Cardiac fibroblast (primary cell): ENCODE measurements at places on chromosomes 5 and 9.
A peak's percentile ranks its signal among the peaks of the same experiment; 100 is the strongest.

DNA sequence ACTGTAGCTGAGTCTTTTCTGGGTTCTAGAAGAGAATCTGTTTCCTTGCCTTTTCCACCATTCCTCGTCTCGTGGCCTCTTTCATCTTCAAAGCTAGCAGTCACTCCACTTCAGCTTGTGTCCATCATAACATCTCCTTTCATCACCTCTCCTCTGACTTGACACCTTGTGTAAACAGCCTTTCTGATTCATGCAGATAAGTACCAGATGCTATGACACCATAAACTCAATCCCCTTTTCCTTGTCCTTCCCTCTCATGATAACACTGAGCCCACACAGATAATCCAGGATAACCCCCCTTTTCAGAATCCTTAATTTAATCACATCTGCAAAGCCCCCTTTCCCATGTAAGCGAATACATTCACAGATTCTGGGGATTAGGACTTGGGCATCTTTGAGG, 95.5 kb downstream of the SNX24 start:
- no peak for DNase-seq

DNA sequence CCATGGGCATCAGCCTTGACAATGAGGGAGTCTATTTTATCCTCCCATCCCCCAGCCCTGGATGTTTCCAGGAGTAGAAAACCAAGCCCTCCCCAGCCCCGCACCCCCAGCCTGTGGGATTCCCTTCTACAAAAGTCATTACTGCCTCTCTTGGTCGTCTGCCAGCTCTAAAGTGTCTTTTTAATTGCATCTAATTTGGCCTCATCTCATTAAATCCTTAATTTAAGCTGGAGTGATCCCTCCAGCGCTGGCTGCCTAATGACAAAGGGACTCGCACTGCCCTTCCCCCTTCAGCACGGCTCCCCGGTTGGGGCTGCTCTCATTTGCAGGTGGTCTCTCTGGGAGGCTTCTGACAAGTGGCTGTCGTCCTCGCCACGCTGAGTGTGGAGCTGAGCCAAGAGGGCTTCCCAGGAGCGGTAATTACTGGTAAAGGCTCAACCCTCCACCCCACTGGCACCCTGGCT, 107.9 kb upstream of the ALDH1B1 start:
- DNase-seq, result no peak

DNA sequence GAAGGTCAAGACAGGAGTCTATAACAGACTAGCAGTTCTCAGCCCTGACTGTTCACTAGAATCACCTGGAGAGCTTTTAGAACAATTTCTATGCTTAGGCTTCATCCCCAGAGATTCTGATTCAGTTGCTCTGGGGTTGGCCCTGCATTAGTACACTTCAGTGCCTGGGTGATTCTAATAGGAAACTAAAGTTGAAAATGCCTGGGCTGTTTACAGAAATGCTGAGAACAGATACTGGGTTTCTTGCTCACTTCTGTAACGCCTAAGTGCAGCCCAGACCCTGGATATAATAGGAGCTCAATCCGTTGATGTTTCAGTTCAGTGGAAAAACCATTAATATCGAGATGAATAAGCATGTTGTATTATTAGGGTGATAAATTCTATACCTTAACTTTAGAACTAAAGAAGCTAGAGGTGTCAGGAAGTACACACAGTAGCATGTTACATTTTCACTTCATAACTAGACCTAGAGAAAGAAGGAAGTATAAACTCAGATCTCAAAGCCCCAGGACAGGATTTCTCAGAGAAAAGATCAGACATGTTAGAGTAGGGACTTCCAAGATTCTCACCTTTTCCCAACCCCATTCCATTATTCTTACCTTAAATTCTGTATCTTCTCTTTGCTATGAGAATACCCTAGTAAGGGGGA, 20.4 kb downstream of the HAVCR2 start:
- no peak for DNase-seq

- no peak for DNase-seq
Measured at GRCh38 chr9:102841376-102841775, 153.8 kb upstream of the CYLC2 start.

DNA sequence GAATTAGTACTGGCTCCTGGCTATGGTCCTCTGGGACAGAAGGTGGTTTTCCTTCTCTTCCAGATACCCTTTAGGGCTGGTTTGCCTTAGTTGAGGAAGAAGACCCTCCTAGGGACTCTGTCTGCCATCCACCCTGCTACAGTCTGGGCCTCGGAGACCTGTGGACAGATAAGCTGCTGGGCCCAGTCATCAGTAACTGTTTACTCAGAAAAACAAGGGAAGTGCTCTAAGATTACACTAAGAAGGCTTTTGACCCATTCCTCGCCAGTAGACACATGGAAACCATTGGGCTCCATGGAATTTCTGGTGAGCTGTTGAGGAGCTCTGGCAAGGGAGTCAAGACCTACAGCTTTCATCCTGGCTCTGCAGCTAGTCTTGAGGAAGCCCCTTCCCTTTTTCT, 31.2 kb downstream of the LARP1 start:
- DNase-seq, result peak; percentile 25

- no peak for DNase-seq
Measured at GRCh38 chr5:78628270-78628992, 20.1 kb downstream of the LHFPL2 start.

- DNase-seq, result no peak
Measured at GRCh38 chr9:34371886-34372466, 4.7 kb downstream of the MYORG start.

DNA sequence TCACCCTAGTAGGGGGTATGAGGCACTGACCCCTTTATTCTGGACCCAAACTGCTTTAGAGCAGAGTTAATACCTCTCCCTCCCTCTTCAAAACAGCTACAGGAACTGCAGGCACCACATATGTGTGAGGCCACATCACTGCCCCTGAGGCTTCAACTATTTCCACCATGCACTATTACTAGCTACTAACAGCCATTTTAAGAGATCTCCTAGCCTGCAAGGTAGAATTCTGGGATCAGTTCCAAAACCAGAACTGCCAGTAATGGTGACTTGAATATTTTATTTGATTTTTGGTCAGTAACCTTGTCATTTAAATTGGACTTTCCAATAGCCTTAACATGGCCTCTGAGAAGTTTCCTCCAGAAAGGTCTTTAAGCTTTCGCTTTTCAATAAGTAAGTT, 55.3 kb upstream of the FSD1L start:
- no peak for DNase-seq

DNA sequence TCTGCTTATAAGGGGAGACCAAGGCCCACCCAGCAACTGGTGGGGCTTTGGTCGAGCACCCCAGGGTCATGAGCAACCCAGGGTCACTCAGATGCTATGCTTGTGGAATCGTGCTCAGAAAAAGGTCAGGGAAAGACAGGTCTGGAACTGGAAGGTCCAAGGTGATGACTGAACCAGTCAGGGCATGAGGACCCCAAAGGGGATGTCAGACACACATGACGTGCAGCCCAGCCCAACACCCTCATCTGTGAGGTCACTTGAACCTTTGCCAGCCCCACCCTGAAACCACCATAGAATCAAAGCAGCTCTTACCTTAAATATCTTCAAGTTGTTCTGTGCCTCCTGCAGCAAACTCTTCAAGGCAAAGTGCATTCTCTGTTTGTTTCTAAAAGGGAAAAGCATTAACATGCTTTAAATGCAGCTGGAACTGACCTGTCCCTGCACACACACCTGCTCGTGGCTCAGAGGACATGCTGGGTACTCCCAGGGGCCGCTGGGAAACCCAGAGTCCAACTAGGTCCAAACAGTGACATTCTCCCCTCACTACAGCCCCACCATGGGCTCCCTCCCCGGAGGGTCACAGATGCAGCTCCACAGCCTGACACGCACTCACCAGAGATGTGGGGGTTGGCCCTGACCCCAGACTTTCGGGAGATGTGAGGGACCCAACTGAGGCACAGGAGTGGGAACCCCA, 29.4 kb downstream of the IPPK start:
- DNase-seq, result no peak

- DNase-seq, result no peak
Measured at GRCh38 chr5:54717459-54717858, 199.9 kb downstream of the SNX18 start.

DNA sequence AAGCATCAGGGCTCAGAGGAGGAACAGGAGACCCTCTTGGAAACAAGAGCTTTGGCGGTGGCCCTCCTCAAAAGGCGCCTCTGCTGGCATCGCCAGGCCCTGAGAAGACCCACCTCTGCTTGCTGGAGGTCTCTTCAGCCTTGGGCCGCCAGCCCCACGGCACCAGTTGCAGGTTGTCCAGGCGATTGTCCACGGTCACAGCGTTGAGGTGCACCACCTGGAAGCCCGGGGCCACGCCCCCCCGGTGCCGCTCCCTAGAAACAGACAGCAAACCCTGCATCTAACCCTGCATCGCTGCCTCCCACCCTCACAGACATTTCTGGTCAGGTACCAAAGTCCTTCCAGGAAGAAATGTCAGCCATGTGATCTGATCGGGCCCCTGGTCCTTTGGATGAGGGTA, 3.5 kb downstream of the ZMYND19 start:
- no peak for DNase-seq

GRCh38 chr5:6082685-6083084, 295.7 kb downstream of the MED10 start:
- DNase-seq, result no peak

GRCh38 chr5:151676314-151676712, 10.4 kb downstream of the SPARC start:
- DNase-seq, result peak; percentile 56

GRCh38 chr5:23084815-23085214, 231.7 kb upstream of the CDH12 start:
- DNase-seq, result no peak

DNA sequence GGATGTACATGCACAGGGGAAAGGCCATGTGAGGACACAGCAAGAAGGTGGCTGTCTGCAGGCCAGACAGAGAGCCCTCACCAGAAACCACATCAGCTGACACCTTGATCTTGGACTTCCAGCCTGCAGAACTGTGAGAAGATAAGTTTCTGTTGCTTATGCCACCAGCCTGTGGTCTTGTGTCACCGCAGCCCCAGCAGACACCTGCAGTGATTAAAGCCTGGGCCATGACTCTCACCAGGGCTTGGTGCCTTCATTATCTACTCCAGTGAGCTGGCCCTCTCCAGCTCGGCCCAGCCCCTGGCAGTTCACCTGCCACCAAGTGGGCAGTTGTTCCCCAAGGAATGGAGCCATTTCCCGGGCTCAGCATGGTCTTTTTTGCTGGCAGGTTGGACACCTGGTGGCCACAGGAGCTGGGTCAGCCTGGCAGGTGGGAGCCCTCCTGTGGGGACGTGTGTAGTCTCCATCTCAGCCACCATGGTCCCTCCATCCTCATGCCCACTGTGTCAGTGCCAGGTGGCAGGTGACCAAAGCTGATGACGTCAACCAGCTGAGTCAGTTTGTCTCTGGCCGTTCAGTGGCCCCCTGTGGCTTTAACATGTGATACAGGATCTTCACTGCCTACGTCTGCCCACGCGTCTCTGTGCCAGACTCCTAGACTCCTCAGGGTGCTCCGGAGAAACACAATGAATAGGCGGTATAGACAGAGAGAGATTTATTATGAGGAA, 99.9 kb upstream of the PPP1R26 start:
- no peak for DNase-seq

DNA sequence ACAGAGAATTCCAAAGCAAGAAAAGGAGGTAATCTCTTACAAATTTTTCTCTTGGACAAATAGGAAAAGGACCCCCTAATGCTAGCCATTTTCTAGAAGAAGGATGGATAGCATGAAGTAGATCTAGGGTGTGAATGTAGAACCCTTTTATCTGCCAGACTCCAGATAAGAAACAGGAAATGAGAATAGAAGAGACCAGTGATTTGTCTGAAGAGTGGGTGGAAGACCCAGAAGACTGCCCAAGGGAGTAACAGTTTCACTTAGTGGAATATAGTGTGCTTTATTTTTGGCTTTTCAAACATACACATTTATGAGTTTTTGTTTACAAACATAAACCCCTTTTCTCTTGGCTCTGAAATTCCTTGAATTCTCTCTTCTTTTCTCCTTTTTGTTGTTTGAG, 25.0 kb downstream of the ECM2 start:
- no peak for DNase-seq

- DNase-seq, result peak; percentile 10
Measured at GRCh38 chr9:125066839-125067619, 76.3 kb downstream of the SCAI start.

DNA sequence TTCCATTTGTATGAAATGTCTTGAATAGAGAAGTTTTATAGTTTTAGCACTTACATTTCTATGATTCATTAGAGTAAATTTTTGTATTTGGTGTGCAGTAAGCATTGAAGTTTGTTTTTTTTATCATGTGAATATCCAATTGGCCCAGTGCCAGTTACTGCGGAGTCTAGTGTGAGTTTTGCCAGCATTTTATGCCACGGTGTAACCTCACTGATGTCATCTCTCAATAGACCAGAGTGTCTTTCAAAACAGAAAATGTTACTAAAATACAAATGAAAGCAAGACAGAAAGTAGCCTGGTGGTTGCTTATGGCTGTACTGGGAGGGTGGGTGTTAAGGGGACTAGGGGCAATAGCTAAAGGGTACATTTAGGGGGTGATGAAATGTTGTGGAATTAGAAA, 62.8 kb downstream of the IPPK start:
- peak; percentile 89 for DNase-seq

- no peak for DNase-seq
Measured at GRCh38 chr5:158611581-158611980, 488.1 kb downstream of the EBF1 start.

DNA sequence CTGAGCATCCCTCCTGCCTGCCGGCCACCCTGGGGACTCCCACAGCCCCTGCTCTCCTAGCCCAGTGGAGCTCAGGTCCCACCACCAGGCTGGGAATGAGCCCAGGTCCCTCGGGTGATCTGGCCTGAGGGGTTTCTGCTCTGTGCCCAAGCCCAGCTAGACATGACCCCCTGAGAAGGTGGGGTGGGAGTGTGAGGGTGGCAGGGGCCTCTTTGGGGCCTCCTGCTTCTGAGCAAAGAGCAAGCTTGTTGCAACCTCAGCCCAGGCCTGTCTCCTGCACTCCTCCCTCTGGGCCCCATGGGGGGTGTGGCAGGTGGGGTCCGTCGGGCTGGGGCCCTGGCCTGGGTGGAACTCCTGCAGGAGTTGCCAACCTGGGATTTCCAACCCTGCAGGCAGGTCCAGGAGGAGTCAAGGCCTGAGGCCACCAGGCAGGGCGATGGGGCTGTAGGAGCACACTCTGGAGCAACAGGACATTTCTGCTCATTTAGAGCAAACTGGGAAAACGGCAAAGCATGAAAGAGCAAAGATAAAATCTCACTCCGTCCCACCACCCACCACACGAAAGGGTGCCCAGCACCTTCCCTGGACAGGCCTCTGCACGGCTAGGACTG, 11.4 kb upstream of the NRARP start:
- no peak for DNase-seq

- peak; percentile 65 for DNase-seq
Measured at GRCh38 chr9:20844916-20845315, 160.9 kb downstream of the FOCAD start.

GRCh38 chr9:69443178-69443577, 118.2 kb downstream of the ENTREP1 start:
- DNase-seq, result no peak

- no peak for DNase-seq
Measured at GRCh38 chr5:159257007-159257406, 6.1 kb upstream of the UBLCP1 start.

DNA sequence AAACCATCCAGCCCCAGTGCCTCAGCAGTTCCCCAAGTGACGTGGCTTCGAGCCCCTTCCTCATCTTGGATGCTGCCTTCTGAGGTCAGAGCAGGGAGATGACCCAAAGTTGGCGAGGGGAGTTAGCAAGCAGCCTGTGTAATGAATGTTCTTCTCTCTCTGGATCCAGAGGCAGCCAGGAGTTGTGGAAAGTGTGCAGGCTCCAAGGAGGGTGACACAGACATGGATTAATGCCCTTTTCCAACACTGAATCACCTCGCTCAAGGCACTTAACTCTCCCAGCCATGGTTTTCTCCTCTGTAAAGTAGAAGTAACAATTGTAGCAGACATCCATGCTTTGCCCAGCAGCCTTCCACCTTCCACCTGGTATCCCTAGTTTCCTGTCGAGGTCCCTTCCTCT, 64.6 kb upstream of the HAND1 start:
- no peak for DNase-seq
